ENCODE measurements at places on chromosomes 5 and 9.
A peak's percentile ranks its signal among the peaks of the same experiment; 100 is the strongest.

DNA sequence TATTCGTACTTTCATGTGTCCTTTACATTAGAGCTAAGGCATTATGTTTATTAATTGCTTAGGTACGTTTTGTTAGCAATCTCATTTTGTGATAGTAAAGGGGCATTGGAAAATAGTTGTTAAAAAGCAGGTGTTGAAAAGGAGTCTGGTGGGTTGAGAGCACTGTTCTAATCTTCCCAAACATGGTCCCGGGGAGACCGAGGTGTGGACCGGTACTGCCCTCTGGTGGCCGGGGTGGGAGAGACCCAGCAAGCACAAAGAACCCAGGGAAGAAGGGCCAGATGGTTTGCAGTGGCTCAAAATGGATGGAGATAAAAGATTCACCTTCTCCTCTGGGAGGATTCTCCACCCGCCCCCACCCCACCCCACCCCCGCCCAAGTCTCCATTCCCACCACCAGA, 26.1 kb downstream of the IDNK start:
- peak; percentile 41 for DNase-seq

- DNase-seq: no peak
Measured at GRCh38 chr9:33148367-33149014, 18.6 kb downstream of the B4GALT1 start.

GRCh38 chr9:130042885-130043653, at the start of gene FNBP1:
TSS of gene FNBP1 (minus strand) at chr9:130043189. CDS start at chr9:130042975, 214 bp downstream.
- peak; percentile 62 for DNase-seq

DNA sequence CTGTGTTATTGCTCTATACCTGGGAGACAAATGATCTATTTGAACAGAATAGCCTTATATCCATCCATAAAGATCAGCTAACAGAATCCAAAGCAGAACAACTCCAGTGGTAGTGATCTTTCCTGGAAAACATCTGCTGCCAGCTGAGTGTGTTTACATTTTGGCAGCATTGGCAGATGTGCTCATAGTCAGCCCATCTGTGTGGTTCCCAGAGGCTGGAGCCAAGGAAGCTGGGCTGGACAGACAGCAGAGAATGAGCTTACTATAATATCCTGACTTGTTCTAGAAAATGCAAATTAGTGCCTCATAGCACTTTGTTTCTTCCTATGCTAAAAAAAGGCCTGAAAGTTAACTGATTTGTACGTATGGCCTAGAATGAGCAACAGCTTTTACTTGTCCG, 99.7 kb downstream of the ST8SIA4 start:
- no peak for DNase-seq

GRCh38 chr9:69044240-69045219, 9.0 kb downstream of the FXN start:
- no peak for DNase-seq

DNA sequence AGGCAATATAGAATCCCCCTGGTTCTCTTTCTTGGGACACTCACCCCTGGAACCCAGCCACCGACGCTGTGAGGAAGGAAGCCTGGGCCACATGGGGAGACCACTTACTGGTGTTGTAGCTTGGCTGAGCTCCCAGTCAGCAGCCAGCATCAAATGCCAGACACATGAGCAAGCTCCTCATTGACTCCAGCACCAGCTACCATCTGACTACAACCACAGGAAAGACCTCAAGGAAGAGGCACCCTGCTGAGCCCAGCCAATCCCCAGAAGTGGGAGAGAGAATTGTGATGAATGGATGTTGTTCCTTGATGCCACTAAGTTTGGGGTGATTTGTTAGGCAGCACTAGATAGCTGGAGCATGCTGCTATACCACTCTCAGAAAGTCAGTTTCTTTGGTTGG, 36.0 kb downstream of the BNIP1 start:
- DNase-seq: no peak

DNA sequence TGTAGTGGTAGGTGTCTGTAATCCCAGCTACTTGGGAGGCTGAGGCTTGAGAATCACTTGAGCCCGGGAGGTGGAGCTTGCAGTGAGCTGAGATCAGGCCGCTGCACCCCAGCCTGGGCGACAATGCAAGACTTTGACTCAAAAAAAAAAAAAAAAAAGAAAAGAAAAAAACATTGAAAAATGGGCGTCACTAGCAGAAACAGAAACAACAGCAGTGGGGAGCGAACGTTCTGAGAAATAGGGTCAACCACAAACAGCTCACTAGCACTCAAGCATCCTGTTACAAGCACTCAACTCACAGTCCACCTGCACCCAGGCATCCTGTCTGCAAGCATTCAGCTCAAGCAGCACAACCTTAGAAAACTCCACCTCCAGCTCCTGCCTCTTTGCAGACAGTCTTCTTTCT, 17.2 kb downstream of the TRIM14 start:
- peak; percentile 43 for DNase-seq

DNA sequence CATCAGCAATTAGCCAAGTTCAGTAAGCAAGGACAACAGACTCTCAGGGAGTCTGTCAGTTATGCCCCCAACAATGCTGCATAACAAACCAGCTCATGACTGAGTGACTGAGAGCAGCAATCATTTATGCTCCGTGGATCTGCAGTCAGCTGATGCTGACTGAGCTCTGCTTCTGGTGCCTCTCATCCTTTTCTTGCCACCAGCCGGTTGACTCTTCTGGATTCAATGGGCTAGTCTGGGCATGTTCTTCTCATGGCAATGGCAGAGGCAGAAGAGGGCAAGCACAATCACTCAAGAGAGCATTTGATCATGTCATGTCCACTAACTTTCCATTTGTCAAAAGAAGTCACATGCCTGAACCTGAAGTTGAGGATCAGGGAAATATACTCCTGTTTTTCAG, 157.0 kb upstream of the NTRK2 start:
- no peak for DNase-seq

DNA sequence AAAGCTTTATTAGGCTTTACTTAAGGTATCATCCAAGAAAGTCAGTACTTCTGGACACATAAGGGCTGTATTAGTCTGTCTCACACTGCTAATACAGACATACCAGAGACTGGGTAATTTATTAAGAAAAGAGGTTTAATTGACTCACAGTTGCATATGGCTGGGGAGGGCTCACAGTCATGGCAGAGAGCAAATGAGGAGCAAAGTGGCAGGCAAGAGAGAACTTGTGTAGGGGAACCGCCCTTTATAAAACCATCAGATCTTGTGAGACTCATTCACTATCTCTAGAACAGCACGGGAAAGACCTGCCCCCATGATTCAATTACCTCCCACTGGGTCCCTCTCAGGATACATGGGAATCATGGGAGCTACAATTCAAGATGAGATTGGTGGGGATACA, 49.2 kb upstream of the SLC44A1 start:
- no peak for DNase-seq

GRCh38 chr9:124274738-124275137, 17.0 kb downstream of the NEK6 start:
- no peak for DNase-seq

- no peak for DNase-seq
Measured at GRCh38 chr9:36423206-36423605, 23.1 kb upstream of the RNF38 start.

GRCh38 chr5:53482717-53483638, 2.5 kb downstream of the FST start:
- no peak for DNase-seq

DNA sequence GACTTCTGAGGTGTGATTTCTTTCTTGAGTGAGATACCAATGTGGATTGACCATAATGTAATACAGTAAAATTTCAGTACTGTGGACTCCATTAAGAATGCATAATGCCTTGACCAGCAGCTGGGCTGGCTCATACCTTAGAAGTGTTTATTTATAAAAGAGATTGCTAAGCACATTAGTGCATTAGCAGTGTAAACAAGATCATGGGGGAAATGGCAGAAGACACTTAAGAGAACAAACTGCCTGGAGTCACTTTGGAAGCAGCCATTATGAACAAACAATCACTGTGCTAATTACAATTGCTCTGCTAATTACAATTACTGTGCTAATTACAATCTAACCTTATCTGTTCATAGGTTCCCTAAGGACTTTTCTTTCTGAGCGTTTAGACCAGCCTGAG, 104.2 kb downstream of the TRIM32 start:
- no peak for DNase-seq

DNA sequence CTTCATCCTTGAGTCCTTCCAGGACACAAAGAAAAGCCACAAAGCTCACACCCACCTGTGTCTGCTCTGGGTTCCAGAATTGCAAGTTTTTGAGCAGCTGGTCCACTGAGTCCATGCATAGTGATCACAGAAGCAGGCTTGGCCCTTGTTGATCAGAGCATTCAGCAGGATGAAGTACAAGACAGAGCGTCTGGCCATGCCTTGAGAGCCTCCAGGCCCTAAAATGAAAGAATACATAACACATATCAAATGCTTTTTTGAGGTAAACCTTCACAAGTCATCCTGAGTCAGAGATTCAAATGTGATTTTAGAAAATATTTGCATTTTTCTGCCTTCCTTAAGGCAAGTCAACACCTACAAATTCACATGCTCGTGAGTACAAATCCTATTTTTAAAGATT, 10.3 kb downstream of the C6 start:
- DNase-seq: no peak

All from stimulated activated CD4-positive, alpha-beta T cell treated with anti-CD3 and anti-CD28 coated beads, Interleukin-12 subunit alpha, Interleukin-12 subunit beta, amount 100 ng/mL, for 24 hours (primary cell).